ENCODE measurements at places on chromosomes 11 and 22.

- DNase-seq: peak; percentile 65
These were observed 71.7 kb downstream of the DBX1 start for GRCh38 chr11:20088397-20089225.

DNA sequence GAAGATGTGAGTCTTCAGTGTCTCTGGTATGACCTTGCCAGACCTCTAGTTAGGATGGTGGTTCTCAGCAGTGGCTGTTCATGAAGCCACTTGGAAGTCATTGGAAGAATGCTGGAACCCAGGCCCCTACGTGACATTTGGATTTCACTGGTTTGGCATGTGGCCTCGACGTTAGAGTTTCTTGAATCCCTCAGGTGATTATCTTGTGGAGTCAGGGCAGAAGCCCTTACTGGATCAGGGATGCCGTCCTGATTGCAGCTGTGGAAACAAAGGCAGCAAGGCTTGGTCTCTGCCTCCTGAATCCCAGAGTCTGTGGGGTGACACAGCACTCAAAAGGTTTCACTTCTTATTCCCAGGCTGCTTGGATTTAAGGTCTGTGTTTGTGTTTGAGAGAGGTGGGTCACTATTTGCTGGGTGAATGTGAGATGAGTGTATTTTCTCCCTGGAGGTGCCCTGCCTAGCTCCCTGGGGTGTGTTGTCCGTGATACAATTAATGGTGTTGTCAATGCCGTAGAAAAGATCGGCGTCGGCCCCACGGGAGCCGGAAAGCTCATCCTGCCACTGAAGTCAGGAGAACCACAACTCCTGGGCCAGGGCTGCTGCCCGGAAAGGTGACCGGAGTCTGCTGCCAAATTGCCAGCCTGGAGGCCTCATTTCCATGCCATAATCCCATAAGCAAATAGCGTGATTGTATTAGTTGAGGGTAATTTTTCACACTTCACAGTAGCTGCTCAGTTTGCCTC is 939.0 kb downstream of the BRD1 start:
- DNase-seq: no peak

DNA sequence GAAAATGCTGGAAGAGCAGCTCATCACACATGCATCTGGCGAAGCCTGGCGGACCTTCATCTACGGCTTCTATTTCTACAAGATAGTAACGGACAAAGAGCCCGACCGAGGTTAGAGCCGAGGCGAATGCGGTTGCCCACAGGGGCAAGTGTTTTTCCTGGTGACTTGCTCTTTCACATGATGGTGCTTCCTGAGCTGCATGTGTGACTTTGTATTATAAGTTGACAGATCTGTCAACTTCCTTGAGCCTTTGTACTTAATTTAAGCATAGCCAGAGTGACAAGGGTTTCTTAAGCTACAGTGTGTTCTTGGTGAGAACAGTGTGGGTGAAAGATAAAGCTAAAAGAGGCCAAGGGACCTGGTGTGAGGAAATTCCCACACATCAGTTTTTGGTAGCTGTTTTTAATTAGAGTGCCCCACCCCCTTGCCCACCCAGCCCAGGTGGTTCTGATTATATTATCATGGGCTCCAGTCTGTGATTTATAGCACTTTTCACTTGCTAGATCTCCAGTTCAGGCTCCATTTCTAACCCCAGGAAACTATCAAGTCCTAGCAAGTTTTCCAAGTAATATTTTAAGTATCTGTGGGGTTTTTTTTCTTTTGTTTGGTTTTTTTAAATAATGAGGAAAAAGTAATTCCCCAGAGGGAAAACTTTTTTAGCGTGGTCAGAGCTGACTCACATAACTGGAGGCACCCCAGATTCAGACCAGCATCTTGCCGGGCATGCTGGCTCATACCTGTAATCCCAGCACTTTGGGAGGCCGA is 68.0 kb upstream of the YWHAH start:
- DNase-seq: peak; percentile 37

DNA sequence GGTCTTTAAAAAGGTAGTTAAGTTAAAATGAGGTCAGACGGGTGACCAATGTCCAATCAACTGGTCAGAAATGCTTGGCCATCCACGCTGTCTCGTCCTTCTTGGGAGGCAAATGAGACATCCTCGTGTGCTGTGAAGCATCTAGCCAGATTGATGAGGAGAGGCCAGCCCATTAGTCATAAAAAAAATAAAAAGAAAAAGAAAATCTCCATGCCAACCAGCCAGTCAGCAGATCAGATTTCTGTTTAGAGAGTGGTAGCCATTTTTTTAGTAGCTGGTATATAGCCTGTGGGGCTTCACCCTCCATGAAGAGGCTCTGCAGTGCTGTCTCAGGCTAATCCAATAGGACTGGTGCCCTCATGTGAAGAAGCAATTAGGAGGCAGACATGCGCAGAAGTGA is 343.1 kb upstream of the SYN3 start:
- no peak for DNase-seq

GRCh38 chr11:65555693-65556231 is 2.4 kb downstream of the LTBP3 start:
- DNase-seq: peak; percentile 43

DNA sequence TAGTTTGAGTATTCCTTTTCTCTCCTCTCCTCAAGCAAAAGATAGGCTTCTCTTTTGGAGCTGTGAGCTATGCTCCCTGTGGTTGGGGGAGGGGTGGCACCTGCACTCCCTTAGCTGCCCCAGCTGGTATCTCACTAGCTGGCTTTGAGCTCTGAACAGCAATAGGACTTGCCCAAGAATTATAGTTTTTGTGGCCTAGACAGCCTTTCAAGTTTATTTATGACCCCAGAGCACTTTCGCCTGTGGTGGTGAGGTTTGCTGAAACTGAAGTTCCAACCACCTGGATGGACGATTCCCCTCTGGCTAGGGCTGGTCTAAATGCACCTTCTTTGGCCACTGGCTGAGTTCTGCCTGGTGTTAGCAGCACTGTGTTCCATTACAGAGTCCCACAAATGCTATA is 37.1 kb upstream of the SLC37A2 start:
- no peak for DNase-seq

- no peak for DNase-seq
These were observed 49.1 kb downstream of the LRRC32 start for GRCh38 chr11:76621466-76621865.

DNA sequence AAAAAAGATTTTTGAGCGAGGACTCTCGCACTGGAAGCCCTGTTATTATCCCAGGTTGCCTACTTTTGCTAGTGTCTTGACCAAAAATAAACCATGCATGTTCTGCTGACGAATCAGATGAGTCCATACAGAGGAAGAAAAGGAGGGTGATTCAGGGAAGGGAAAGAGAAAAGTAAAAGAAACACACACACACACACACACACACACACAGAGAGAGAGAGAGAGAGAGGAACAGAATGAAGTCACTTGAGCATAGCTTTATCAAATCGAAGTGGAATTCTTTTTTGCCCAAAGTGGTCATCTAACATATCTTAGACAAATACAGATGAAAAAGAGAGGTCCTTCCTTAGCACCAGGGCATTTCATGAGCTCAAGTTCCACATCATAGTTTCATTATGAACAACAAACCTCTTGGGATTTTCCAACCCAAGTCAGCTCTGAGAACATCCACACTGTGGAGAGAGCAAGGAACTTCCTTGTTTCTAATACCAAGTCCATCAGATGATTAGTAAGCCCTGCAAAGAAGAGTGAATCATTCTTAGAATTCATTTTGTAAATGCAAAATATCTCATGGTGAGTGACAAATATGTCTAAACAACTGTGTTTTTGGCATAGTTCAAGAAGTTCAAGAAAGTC is 7.7 kb upstream of the MMP12 start:
- DNase-seq: no peak

GRCh38 chr11:14642873-14643696 is 519 bp upstream of the PDE3B start:
- DNase-seq: no peak

GRCh38 chr22:30196880-30197336 is 49.7 kb downstream of the LIF start:
- DNase-seq: no peak

GRCh38 chr11:33064033-33064825 is 24.9 kb downstream of the TCP11L1 start:
- no peak for DNase-seq

DNA sequence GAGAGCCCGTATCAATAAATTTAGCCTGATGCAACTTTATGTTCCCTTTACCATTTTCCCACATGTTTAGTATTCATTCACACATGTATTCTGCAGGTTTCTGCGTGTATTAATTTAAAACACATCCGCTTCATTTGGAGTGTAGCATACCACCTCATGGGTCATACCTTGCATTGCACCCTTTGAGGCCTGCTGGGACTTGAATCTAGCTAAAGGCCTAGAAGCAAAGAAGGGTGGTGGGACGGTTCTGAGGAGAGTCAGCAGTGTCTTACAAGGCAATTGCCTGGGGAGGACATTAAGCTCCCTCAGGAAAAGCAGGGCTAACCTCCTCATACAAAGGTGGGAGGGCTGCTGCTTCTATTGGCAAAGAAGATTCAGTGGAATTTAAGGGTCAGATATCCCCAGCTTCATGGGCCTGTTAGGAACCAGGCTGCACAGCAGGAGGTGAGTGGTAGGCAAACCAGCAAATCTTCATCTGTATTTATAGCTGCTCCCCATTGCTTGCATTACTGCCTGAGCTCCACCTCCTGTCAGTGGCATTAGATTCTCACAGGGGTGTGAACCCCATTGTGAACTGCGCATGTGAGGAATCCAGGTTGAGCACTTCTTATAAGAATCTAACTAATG is 15.9 kb upstream of the SNX19 start:
- DNase-seq: no peak

DNA sequence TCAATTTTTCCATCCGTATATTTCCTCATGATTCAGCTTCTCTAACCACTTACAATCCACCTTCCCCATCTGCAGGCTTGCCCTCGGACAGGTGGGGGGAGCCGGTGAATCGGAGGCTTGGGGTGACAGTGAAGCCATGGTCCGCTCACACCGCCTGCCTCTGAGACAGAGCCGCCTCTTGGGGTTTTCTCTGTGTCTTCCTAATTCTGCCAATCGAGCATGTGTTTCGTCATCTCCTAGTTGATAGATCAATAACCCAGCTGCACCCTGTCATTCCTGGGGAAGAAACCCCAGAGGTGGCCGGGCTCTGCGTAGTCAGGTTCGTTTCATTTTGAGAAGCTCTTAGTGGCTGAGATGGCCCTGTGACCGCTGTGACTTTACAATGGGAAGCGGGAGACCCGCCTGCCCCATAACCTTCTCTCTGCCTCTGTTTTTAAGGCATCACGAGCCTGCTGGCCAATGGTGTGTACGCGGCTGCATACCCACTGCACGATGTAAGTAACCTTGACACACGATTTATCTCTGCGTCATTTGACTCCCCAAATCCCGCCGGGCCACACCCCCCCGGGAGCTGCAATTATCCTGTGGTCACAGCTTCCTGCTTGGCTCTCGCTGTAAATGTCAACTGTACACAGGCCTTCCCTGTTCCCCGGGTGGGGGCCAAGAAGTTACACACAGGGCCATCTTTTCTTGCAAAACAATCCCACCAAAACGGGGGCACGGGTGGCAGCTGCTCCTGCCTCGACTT is 33.3 kb downstream of the ANO1 start:
- no peak for DNase-seq

GRCh38 chr11:95734009-95734572 is 55.5 kb downstream of the FAM76B start:
- DNase-seq: peak; percentile 99

DNA sequence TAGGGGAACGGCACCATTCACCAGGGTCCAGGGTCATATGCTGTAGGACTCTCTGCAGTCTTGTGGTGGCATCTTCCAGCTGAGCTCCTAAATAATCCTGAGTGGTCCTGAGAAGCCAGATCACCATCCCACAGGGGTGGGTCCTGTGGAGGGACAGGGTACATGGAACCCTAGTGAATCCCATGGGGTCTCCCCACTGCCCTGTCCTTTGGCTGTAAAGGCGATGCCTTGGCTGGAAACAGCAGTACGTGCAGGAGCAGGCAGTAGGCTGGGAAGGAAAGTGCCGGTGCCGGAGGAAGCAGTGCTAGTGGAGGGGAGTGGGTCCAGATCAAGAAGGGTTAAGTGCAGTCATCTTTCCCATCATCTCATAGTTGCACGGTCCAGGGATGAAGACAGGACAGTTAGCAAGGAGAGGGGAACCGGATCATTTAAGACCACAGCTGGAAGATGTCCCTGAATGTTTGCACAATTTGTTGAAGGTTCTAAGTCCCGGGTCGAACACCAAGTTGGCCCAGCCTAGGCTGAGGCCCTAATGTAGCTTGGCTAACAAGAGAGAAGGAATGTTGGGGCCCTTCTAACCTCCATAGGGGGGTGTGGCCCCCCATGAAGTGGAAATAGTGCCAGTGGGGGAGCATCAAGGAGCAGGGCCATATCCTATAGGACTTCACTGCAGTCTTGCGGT is 18.1 kb downstream of the TSPAN32 start:
- DNase-seq: no peak

GRCh38 chr22:49140911-49141665 is 686.6 kb downstream of the BRD1 start:
- DNase-seq: no peak

- DNase-seq: no peak
These were observed 64.6 kb upstream of the PTPRJ start for GRCh38 chr11:47915783-47916182.

DNA sequence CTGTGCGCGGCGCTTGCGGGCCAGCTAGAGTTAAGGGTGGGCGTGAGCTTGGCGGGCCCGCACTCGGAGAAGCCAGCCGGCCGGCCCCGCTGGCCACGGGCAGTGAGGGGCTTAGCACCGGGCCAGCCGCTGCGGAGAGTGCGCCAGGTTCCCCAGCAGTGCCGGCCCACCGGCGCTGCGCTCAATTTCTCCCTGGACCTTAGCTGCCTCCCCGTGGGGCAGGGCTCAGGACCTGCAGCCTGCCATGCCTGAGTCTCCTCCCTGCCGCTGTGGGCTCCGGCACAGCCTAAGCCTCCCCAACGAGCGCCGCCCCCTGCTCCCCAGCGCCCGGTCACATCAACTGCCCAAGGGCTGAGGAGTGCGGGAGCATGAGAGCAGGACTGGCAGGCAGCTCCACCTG is 5.2 kb upstream of the PES1 start:
- no peak for DNase-seq

- DNase-seq: no peak
These were observed 1280.0 kb upstream of the CNTN5 start for GRCh38 chr11:97740801-97741151.

All from hematopoietic multipotent progenitor cell treated with erythropoietin and hydrocortisone succinate and interleukin-3 and kit ligand, for 8 days (in vitro differentiated cells).